ENCODE measurements at places on chromosomes 3 and 15.

GRCh38 chr3:138165061-138165460 lies 9.7 kb downstream of the DBR1 start:
- no peak for DNase-seq

DNA sequence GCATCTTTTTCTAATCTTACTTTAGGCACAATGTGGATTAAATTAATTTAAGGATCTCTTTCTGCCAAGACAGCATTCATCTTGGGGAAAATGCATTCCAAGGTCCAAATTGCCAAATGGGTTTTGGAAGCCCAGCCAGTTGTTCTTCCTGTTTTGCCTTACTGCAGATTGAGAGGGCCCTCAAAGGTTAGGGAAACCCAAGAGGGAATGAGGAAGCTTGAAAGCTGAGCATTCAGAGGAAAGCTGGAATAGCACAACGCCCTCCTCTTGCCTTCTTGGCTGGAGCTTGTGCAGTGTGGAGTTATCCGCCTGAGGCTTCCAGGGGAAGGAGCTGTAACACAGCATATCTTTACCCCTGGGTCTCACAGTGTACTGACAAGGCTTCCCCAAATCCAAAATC lies 18.2 kb upstream of the SACM1L start:
- no peak for DNase-seq

DNA sequence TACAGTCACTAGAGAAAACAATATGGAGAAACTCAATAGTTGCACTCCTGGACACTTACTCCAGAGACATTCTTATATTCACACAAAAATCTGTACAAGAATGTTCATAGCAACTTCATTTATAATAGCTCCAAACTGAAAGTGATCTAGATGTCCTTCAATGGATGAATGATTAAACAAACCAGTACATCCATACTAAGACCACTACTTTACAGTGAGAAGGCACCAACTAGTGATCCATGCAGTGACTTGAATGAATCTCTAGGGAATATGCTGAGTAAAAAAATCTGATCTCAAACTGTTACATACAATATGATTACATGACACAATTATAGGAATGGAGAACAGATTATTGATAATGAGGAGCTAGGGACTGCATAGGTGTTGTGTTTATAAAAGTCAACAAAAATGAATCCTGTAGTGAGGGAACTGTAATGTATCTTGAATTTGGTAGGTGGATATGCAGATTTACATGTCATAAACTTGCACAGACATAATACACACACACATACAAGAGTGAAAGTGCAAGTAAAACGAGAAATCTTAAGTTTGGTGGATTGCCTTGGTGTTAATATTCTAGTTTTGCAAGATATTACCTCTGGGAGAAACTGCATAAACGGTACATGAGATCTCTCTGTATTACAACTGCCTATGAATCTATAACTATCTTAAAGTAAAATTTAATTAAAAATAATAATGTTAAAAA lies 85.7 kb downstream of the SPATA16 start:
- DNase-seq = no peak

- no peak for DNase-seq
These were observed 40.8 kb downstream of the HMG20A start for GRCh38 chr15:77461486-77461885.

GRCh38 chr15:101461097-101461496 lies 28.4 kb downstream of the PCSK6 start:
- no peak for DNase-seq

DNA sequence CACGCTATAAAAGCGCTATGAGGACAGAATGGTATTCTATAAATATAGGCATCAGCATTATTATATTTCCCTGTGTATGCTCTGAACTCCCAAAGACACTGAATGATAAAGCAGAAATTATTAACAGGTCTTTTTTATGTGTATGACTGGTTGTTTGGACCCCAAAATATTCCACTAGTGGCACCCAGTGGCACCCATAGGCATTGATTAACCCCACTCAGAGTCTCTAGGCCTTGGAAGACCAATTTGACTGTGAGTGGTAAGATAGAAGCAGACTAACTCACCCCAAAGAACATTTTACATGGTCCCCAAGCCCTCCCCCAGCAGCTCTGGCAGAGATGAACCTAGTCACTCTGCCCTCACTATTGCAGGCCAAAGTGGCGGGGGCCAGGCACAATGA lies 45.4 kb upstream of the UBE2E1 start:
- no peak for DNase-seq

DNA sequence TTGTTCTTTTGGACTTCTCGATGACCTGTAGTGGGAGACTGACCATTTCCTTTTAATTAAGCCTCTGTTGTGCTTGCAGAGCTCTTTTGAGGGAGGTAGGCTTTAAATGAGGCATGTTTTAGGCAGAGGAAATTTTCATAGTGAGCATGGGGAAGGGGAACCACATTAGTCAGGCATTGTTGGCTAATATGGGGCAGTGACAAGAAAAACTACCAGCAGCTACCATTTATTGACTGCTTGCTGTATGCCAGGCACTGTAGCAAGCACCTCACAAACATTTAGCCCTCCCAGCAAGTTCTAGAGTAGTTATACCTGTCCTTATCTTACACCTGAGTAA lies 10.9 kb downstream of the ATG7 start:
- no peak for DNase-seq

GRCh38 chr3:194080436-194080835 lies 55.5 kb upstream of the HES1 start:
- no peak for DNase-seq

DNA sequence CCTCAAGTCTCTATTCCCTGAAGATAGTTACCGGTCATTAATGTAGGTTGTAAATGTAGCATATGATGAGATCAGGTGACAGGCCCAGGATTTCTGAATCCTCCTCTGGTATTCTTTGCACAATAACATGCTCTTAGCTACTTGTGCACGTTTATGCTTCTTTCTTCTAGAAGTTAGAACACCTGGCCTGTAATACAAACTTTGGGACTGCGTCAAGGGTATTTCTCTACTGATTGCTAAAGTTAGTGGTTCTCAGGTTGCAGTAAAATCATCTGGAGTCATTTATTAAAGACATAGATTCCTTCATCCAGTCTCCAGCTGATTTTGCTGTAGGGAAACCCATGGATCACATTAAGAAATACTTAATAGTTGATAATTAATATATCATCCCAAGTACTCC lies 48.0 kb downstream of the UNC13C start:
- no peak for DNase-seq

- DNase-seq = no peak
These were observed 346.3 kb upstream of the MDFIC2 start for GRCh38 chr3:70658513-70659310.

GRCh38 chr3:149965278-149965677 lies 5.4 kb downstream of the PFN2 start:
- no peak for DNase-seq

GRCh38 chr3:53254509-53255422 lies 1.1 kb downstream of the TKT start:
- DNase-seq = peak; percentile 58

DNA sequence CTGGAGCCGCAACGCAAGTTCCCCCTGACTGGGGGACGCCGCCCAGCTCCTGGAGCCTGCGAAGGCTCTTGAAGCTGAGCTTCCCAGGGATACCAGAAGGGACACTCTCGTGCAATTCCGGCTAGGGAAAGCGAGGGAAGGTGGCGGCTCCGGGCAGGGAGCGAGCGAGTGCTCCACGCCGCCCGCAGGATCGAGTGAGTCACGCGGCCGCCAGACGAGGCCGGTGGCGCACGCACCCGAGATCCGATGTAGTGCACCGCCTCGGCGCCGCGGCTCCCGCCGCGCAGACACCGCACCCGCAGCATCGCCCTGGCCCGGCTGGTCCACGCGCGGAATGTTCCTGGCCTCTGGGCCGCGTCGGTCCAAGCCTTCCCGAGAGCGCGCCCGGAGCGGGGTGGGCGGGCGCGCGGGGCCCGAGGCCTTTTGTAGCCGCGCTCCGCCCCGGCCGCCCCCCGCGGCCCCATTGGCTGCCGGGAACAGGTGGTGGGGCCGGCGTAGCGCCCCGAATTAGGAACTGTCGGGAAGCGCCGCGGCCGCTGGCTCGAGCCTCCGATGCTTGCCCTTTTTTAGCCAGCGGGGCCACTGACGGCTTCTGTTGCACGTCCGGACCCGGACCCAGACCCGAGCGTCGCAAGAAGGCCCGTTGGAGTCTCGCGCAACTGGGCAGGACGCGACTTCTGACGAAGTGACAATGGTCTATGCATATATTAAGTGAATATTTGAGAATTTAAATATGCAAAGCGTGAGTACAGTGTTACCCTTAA lies at the start of gene GATM:
GATM (minus strand) TSS at position 396 of the 764 bp plus-strand sequence; CDS start at position 305, 91 bp downstream.
- no peak for DNase-seq

DNA sequence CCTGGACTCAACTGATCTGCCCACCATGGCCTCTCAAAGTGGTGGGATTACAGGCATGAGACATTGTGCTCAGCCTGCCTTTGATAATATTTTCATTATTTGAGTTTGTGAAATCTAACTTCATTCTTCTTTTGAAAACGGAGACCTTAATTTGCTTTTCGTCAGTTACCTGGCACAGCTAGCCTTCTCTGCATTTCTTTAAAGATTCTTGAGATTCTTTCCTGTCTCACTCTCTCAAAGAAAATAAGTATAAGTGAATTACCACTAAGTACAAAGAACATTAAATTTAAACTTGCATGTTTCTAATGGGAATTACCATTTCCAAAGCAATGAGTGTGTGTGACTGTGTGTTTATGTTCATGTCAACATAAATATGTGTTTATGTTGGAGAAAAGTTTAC lies 187.9 kb downstream of the NFKBIZ start:
- no peak for DNase-seq

DNA sequence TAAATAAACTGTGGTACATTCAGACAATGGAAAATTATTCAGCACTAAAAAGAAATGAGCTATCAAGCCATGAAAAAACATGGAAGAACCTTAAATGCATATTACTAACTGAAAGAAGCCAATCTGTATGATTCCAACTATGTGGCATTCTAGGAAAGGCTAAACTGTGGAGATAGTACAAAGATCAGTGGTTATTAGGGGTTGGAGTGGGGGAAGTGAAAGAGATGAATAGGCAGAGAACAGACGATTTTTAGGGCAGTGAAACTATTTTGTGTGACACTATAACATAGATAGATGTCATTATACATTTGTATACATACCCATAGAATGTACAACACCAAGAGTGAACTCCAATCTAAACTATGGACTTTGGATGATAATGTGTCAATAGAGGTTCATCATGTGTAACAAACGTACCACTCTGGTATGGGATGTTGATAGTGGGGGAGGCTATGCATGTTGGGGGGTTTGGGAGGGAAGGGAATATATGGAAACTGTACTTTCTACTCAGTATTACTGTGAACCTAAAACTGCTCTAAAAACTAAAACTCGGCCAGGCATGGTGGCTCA lies 29.0 kb downstream of the RAB27A start:
- no peak for DNase-seq
